ENCODE measurements at places on chromosomes 16 and 17.

- no peak for DNase-seq
Observed at GRCh38 chr16:68596266-68596665, 48.8 kb upstream of the CDH3 start.

DNA sequence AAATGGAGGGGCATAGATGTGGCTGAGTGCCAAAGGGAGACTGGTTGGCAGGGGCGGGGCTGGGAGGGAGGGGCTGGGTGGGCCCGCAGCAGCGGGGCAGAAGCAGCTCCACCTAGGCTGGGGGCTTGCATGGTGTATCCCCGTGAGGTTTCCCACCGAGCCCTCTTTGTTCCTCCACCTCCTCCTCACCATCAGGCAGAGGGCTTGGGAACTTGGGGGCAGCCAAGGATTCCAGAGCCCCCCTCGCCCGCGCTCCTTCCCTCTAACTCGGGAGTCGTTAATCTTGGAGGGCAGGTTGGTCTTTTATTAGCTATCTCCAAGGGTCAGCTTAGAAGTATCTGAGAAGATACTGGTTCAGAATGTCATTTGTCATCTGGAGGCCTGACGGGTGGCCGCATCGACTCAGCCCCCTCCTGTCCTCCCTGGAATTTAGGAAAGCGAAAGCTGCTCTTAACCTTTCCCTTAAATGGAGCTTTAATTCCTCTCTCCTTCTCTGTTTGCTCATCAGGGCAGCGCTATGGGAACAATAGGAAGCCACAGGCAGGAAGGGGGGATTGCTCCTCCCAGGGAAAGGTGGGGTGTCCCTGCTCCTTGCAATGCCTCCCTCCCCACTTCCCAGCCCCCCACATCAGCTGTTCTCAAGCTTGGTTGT, 274.3 kb upstream of the XYLT1 start:
- DNase-seq = no peak

DNA sequence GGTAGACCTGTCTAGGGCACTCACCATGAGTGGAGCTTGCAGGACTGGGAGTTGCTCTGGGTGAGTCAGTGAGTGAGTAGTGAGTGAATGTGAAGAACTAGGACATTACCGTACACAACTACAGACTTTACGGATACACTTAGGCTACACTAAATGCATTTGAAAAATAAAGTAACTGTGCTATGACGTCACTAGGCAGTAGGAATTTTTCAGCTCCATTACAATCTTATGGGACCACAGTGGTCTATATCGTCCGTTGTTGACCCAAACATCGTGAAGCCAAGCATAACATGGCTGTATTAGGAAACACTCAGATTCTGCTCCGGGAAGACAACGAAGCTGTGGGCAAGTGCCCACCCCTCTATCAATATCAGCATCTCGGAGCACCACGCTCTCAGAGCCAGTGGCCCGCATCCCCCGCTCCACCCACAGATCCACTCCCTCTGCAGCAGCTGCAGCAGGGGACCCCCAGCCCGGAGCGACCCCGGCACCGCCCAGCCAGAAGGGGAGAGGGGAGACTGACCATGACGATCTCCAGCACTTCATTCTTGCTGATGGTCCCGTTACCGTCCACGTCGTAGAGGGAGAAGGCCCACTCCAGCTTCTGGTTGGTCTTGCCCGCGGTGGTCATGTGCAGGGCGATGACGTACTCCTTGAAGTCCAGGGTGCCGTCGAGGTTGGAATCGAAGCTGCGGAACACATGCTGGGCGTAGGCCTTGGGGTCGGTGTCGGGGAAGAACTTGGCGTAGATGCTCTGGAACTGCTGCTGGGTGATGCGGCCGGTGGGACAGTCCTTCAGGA, 594 bp downstream of the RCVRN start:
- no peak for DNase-seq

DNA sequence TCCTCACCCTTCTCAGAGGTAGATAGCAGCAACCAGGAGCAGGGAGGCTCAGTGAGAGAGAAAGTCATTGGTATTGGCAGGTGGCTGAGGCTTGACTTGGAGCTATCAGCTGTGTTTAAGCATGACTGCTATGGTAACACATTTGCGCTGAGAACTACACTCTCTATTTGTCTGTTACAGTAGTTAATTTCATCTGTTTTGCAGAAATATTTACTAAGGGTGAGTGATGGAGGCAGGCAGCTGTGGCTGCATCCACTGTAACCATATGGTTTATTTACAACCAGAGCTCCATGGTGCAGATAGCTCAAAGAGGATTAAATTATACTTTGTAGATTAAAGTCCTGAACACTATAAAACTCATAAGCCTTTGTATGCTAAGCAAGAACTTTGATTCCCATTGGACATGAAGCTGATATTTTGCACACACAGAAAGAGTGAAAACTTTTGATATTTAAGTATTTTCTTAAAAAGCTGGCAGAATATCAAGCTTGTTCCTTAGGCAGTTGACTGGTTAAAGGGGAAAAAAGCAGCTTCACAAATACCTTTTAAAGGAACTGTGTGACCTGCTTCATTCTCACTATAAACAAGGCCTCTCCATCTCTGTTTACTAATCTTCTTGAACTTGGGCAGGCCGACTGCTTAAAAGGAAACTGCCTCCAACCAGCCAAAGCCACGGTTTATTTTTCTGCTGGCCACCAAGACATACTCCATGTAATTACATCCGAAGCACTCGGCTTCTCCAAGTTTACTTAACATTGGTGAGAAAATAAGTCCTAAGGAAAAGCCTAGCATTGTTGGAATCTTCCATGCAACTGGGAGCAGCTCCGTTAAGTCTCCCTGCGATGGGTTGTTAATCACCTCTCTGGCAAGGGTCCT, 299.8 kb upstream of the ZFHX3 start:
- no peak for DNase-seq

DNA sequence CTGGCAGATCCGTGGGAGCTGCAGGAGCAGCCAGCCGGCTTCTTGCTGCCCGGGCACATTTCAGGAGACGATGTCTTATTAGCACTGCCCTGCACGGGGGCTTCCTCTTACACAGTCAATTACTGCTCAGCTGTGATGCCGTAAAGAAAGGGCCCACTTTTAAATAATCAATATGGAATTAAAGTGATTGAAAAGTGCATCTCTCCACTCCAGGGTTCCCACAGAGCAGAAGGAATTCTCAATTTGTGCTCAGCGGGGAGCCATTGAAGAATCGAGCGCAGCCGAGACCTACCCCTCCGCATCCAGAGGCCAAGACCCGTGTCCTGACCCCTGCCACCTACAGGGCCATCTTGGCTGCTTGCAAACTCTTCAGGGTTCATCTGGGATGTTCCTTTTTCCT, 399.4 kb upstream of the C16orf82 start:
- DNase-seq = no peak

DNA sequence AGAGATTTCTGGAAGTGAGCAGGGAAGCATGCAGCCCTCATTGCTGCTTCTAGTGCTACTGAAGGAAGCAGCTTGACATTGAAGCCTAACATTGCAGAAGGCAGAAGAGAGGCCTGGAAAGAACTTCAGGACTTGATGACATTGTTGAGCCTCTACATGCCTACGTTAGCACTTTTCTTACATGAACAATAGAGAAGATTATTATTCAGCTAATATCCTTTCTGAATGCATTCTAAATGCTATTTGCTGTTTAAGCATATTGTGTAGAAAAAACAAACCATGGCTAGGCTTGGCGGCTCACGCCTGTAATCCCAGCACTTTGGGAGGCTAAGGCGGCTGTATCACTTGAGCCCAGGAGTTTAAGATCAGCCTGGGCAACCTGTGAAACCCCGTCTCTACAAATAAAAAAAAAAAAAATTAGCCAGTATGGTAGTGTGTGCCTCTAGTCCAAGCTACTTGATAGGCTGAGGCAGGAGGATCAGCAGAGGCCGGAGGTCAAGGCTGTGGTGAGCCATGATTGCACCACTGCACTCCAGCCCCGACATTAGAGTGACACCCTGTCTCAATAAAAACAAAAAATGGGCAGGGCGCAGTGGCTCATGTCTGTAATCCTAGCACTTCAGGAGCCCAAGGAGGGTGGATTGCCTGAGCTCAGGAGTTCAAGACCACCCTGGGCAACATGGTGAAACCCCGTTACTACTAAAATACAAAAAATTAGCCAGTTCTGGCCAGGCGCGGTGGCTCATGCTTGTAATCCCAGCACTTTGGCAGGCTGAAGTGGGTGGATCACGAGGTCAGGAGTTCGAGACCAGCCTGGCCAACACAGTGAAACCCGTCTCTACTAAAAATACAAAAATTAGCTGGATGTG, 2.2 kb upstream of the AURKB start:
- DNase-seq = no peak

DNA sequence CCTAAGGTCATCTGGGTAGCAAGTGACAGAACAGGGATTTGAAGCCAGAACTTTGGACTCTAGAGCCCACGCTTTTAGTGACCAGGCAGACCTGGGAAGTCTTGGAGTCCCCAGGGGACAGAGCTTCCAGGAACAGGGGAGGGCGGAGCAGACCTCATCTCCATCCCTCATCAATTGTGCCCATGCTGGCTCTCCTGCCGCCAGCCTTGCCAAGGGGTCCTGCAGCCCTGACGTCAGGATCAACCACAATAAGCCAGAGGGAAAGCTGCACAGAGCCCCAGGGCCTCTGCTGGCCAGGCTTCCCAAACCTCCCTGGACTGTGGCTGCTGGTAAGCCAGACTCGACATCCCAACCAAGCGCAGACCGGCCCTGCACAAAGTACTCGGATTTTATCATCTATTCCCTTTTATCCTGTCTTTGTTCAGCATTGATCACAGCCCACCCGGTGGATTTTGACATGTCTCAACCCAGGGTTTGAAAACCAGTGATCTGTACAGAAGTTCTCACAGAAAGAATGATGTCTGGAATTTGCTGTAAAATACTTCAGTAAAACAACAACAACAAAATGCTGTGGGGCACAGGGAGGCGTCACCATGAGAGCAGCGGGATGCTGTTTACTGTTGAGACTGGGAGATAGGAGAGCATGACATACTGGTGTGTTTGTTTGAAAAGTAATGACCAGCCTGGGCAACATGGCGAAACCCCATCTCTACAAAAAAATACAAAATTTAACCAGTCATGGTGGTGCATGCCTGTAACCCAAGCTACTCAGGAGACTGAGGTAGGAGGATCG, 11.8 kb downstream of the C16orf74 start:
- no peak for DNase-seq

- no peak for DNase-seq
Observed at GRCh38 chr16:65769055-65769465, 597.4 kb upstream of the CDH5 start.

DNA sequence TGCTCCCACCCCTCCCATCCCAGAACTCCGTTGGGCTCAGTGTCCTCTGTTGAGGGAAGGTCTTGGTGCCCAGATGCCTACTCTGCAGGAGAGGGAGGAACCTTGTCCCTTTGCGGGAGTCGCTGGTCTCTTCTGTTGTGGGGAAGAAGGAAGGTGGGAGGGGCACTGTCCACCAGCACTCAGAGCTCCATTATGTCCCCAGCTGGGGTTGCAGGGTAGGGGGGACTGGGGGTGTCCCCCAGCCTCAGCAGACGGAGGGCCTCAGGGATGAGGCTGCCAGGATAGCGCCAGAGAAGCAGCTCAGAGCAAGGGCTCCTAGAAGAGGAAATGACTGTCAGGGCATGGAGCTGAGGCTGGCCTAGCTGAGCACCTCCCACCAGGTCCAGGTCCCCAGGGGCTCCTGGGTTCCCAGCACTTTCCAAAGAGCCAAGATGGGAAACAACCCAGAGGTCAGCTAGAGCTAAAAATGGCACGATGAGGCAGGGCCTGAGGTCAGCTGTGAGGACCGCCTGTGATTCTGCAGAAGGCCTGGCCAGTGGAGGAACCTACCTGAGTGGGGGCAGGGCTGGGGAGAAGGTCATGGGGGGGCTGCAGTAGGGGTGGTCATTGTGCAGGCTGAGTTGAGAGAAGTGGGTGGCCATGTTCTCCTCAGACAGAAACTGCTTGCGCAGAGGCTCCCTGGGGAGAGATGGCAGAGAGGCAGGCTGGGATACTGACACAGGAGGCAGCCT, 893 bp downstream of the HCFC1R1 start:
- no peak for DNase-seq

- no peak for DNase-seq
Observed at GRCh38 chr17:44236444-44236991, 17.0 kb upstream of the UBTF start.

- DNase-seq = no peak
Observed at GRCh38 chr16:48636521-48636920, 26.5 kb upstream of the N4BP1 start.

DNA sequence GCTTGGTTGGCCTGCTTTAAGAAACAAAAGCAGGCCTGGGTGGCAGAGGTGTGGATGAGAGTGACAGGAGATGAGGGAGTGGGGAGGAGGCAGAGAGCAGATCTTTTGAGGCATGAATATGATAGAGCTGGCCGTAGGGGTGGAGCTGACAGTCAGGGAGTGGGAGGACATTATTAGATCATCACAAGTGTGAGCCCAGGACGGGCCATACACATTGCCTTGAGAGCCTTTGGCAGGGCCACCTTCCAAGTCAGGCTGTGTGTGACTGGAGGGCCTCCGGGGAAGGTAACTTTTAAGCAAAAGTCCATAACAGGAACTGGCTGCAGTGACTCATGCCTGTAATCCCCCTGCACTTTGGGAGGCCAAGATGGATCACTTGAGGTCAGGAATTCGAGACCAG, 26.3 kb downstream of the GINS3 start:
- DNase-seq = no peak

All from CD4-positive, alpha-beta T cell treated with Interleukin-21 for 1 hour (primary cell).